Astrocyte of the spinal cord (primary cell): ENCODE measurements at places on chromosomes 3 and 15.

GRCh38 chr15:100937171-100937570 is 18.0 kb downstream of the LRRK1 start:
- DNase-seq = no peak

DNA sequence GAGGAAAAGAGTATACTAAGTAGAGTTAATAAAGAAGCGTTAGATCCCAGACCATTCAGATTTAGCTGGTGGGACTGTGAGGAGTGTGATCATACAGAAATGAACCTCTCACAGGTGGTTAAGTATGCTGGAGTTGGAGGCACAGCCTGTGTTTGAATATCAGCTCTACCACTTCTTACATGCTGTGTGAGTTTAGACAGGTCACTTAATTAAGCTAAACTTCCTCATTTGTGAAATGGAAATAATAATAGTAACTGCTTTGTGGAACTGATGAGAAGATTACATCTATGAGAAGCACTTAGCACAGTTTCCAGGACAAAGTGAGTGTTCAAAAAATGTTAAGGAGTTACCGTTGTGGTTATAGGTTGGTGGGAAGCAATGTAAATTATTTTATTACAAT is 8.4 kb downstream of the ACP3 start:
- no peak for DNase-seq

- DNase-seq = no peak
Observed at GRCh38 chr3:114378760-114379159, 84.9 kb downstream of the TIGIT start.

GRCh38 chr3:1499694-1500093 is 406.9 kb downstream of the CNTN6 start:
- DNase-seq = no peak

DNA sequence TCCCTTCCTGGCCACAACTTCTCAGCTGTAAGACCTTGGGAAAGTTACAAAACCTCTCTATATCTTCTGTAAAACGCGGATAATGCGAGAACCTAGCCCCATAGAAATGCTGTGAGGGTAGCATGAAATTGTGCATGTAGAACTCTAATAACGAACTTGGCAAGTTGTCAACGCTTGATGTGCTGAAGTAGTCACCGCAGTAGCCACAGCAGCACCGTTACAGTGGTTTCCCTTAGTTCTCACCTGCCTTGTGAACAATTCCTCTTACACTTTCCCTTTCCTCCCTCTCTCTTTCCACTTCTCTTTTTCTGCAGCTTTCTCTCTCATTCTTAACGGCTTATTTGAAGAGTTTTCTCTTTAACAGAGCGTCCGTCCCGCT is 447 bp upstream of the SHQ1 start:
- DNase-seq = no peak

GRCh38 chr3:145815707-145816413 is 345.1 kb downstream of the PLOD2 start:
- DNase-seq = no peak

DNA sequence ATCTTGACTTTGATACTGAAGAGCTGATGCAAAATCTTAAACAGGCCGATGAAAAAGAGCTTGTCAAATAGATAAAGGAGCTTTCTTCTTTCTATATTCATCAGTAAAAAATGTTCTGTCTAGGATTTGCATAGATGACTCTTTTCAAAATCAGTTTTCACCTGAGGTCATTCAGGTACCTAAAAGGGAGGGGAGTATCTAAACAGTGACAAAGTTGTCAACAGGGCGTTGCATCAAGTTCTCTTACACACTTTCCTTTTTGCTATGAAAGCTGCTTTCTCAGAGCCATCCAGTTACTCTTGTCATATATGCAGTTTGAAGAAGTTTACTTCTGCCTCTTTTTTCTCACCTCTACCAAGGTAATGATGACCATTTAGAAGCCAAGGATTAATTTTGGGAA is 60.0 kb downstream of the AKAP13 start:
- no peak for DNase-seq

DNA sequence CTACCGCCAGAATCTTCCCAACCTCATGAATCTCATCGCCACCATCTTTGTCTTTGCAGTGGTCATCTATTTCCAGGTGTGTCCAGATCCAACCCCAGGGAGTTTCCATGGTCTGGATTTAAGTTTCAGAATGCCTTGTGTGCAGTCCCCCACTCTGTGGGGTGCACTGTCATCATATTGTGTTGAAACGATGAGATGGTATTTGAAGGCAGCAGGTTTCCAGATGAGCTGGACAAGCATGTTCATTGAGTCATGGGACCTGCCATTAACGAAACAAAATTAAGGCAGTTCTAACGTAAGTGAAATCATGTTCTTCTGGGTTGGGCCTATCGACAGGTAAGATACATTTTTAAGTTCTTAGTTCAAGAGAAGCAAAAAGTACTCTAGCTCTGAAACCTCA is 12.7 kb downstream of the SEC61A1 start:
- DNase-seq = no peak
